Activated T-cell treated with anti-CD3 and anti-CD28 coated beads, Interleukin-2, amount 50 U/mL, for 72 hours (primary cell): ENCODE measurements at places on chromosomes 4 and X. TPM values are rescaled to one million over a fixed set of nuclear protein-coding genes. Genes with fewer than 3 reads are reported as not detected.

BBS7 gene
- total RNA-seq: 13.6 TPM

GRCh38 chr4:169031392-169031791, 21.3 kb upstream of the CBR4 start:
- H3K4me1 ChIP-seq: no peaks in the 10 kb centered on the region
- peaks cover 13% of the 10 kb centered on the region for H3K27me3 ChIP-seq
- H3K4me3 ChIP-seq: no peak overlapping the region
- H3K36me3 ChIP-seq: no peaks in the 10 kb centered on the region
- H3K27ac ChIP-seq: no peak overlapping the region
- DNase-seq: no peak

- peaks cover 45% of the 10 kb centered on the region for H3K27me3 ChIP-seq
- H3K27ac ChIP-seq: no peak overlapping the region
- no peak for DNase-seq
- H3K4me1 ChIP-seq: no peaks in the 10 kb centered on the region
- H3K4me3 ChIP-seq: no peak overlapping the region
- no peaks in the 10 kb centered on the region for H3K36me3 ChIP-seq
Observed at GRCh38 chrX:133991814-133992213, 6.4 kb upstream of the GPC3 start.

DNA sequence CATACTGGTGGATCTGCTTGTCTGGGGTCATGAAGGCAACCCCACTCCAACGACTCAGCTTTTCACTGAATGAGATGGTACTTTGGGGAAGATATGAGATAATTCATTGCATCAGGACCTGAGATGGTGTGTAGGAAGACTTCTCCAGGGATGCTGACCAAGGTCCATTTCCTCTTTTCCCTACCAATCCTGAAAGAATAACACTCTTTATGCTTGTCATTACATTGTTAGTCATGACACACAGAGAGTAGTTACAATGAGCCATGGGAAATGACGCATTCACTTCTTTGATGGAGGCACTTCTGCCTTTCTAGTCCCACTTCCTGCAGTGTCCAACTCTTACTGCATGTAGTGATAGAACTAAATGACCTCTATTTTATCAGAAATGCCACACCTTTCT, 58.6 kb downstream of the AREG start:
- peaks cover 17% of the 10 kb centered on the region for H3K27me3 ChIP-seq
- no peak overlapping the region for H3K4me3 ChIP-seq
- no peak overlapping the region for H3K27ac ChIP-seq
- no peaks in the 10 kb centered on the region for H3K36me3 ChIP-seq
- no peaks in the 10 kb centered on the region for H3K4me1 ChIP-seq

- H3K27me3 ChIP-seq: no peaks in the 10 kb centered on the region
- H3K27ac ChIP-seq: no peak overlapping the region
- DNase-seq: no peak
- H3K4me3 ChIP-seq: no peak overlapping the region
Observed at GRCh38 chr4:93658443-93658842, 170.1 kb upstream of the ATOH1 start.

- DNase-seq: peak; percentile 70
- peaks cover 99% of the 10 kb centered on the region for H3K4me1 ChIP-seq
- H3K36me3 ChIP-seq: peaks cover 10% of the 10 kb centered on the region
- peak overlapping the region; percentile 96 for H3K27ac ChIP-seq
- peak overlapping the region; percentile 95 for H3K4me3 ChIP-seq
- H3K27me3 ChIP-seq: no peaks in the 10 kb centered on the region
Observed at GRCh38 chr4:108141213-108141950, 27.4 kb downstream of the LEF1 start.

- H3K27me3 ChIP-seq: no peaks in the 10 kb centered on the region
- H3K36me3 ChIP-seq: no peaks in the 10 kb centered on the region
- no peak overlapping the region for H3K27ac ChIP-seq
- H3K4me3 ChIP-seq: no peak overlapping the region
- no peak for DNase-seq
Observed at GRCh38 chr4:175071123-175071522, 153.0 kb downstream of the ADAM29 start.

CC2D2A gene
- total RNA-seq: not detected

DNA sequence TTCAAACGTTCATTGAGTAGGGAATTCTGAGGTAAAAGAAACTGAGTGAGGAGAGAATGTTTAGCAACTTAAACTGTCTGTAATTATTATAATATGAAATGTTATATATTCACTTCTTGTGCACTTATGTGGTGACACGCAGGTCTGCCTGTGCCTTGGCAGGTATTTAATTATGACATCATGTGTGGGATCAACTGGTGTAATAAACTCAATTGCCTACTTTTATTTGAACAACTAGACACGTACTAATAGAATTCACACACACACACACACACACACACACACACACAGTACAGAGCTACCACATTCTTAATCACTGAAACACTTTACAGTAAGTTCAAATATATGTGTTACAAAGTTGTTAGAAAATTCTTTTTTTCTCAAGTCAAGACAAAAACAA, 20.7 kb upstream of the SLC25A31 start:
- H3K27me3 ChIP-seq: peaks cover 8% of the 10 kb centered on the region
- H3K4me1 ChIP-seq: no peaks in the 10 kb centered on the region
- DNase-seq: no peak
- no peaks in the 10 kb centered on the region for H3K36me3 ChIP-seq
- H3K4me3 ChIP-seq: no peak overlapping the region

DNA sequence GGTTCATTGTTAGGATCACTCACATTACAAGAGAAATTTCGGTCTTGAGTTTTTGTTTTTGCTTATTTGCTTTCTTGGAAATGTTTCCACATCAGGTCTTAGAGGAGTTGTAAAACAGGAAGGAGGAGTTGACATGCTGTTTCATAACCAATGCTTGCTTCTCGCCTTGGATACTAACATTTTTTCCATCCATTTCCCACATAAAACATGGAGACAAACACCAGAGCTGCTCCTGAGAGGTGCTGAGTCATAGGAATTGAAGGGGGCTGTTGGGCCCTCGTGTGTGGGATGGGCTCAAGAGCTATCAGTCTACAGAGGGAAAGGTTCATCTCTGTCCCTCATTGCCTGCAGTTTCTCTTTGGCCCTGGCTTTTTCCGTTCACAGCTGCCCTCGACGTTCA, 29.9 kb downstream of the TBL1X start:
- H3K4me3 ChIP-seq: no peak overlapping the region
- DNase-seq: no peak
- H3K27ac ChIP-seq: no peak overlapping the region

GRCh38 chr4:89422441-89422990, 114.9 kb upstream of the GPRIN3 start:
- H3K36me3 ChIP-seq: no peaks in the 10 kb centered on the region
- no peak overlapping the region for H3K4me3 ChIP-seq
- peaks cover 7% of the 10 kb centered on the region for H3K4me1 ChIP-seq
- H3K27ac ChIP-seq: no peak overlapping the region

SYNPO2 gene
- total RNA-seq: 0.35 TPM

ZNF827 gene
- 39.0 TPM for total RNA-seq

DNA sequence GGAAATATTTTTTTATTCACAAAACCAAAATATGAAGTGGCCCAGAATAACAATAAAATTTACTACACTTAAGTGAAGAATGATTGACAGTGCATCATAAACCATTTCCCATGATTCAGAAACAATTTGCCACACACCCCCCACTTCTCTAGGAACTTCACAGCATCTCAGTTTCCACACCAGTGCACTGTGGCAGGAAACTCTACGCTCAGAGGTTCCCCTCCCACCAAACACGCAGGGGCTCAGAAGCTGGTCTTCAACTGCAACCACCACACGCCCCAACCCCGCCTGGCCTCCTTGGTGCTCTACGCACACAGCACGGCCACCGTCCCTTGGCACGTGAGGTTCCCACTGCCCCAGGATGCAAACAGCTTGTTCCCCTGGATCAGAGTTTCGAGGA, 63.7 kb downstream of the ZFYVE28 start:
- H3K4me1 ChIP-seq: peaks cover 12% of the 10 kb centered on the region
- no peak overlapping the region for H3K27ac ChIP-seq
- no peak for DNase-seq
- H3K27me3 ChIP-seq: no peaks in the 10 kb centered on the region

DNA sequence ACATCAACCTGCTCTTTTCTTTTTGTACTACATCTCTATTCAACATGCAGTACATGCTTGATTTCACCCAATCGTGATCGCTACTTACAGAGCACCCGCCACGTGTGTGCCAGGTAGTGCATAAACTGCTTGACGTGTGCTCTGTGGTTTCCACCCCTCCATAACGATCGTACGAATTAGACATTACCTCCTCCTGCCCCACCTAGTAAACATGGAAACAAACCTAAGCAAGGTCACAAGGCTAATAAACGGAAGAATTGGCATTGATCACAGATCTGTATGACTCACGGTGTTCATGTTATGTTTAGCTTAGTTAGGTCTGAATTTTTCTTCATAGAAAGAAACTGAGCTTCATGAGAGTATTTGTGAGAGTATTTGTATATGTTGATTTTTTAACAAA, 64.1 kb downstream of the STX18 start:
- DNase-seq: no peak
- H3K4me3 ChIP-seq: no peak overlapping the region
- peaks cover 13% of the 10 kb centered on the region for H3K4me1 ChIP-seq
- no peaks in the 10 kb centered on the region for H3K36me3 ChIP-seq
- no peaks in the 10 kb centered on the region for H3K27me3 ChIP-seq

XAGE1A gene
- not detected for total RNA-seq

GPRIN3 gene
- 19.9 TPM for total RNA-seq

- H3K4me3 ChIP-seq: no peak overlapping the region
- no peak for DNase-seq
- no peaks in the 10 kb centered on the region for H3K4me1 ChIP-seq
- H3K36me3 ChIP-seq: no peaks in the 10 kb centered on the region
- no peaks in the 10 kb centered on the region for H3K27me3 ChIP-seq
Observed at GRCh38 chrX:23844502-23845138, 61.6 kb downstream of the SAT1 start.

GRCh38 chrX:125505207-125505606, 185.5 kb downstream of the TEX13C start:
- H3K27me3 ChIP-seq: peaks cover 12% of the 10 kb centered on the region
- H3K4me3 ChIP-seq: no peak overlapping the region
- H3K27ac ChIP-seq: no peak overlapping the region
- H3K4me1 ChIP-seq: no peaks in the 10 kb centered on the region

GRCh38 chr4:169005453-169006099, 4.5 kb downstream of the CBR4 start:
- peaks cover 19% of the 10 kb centered on the region for H3K36me3 ChIP-seq
- peaks cover 39% of the 10 kb centered on the region for H3K4me1 ChIP-seq
- no peaks in the 10 kb centered on the region for H3K27me3 ChIP-seq
- no peak for DNase-seq
- H3K4me3 ChIP-seq: no peak overlapping the region
- H3K27ac ChIP-seq: peak overlapping the region; percentile 42

DNA sequence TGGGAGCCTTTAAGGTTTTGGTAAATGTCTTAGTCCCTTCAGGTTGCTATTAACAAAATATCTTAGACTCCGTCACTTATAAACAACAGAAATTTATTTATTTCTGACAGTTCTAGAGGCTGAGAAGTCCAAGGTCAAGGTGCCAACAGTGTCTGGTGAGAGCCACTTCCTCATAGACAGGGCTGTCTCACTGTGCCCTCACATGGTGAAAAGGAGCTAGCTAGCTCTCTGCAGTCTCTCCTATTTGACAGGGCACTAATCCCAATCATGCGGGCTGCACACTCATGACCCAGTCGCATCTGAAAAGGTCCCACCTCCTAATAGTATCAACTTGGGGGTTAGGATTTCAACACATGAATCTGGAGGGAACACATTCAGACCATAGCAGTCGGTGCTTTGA, 63.4 kb upstream of the KLF3 start:
- no peak overlapping the region for H3K4me3 ChIP-seq
- no peaks in the 10 kb centered on the region for H3K27me3 ChIP-seq
- H3K27ac ChIP-seq: no peak overlapping the region
- H3K4me1 ChIP-seq: peaks cover 17% of the 10 kb centered on the region

PF4V1 gene
- not detected for total RNA-seq

DNA sequence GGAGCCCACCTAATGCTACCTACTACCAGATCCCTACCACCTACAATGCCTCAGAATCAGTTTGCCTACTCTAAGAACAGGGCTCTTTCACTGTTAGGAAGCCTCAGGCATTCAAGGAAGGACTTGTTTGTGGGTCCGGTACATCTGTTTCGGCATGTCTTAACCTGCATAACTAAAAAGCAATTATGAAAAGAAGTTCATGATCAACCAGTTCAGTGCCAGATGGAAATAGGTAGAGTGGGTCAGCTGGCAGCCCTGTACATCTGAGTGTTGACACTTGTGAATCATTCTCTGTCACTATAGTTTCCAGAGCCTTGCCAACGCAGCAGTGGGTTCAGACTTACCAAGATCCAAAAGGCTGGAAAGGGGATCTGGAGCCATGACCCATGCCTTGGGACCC, 3.3 kb downstream of the TMEM185A start:
- no peak overlapping the region for H3K4me3 ChIP-seq
- no peak for DNase-seq
- no peak overlapping the region for H3K27ac ChIP-seq

DNA sequence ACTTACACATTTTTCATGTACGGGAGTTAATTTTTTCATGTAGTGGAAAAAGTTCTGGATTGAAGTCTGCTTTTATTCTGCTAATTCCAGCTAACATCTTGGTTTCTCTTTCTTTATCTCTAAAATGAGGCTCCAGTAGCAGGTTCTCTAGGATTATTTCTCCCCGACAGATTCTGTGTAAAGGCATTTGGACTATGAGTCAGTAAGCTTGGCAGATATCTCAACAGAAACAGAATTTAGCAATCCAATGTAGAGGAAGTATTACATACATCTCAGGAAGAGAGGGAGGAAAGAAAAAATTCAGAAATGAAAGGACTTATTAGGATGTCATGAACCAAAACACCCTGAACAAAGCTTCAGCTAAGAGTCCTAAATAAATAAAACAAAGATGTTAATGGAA, 1682.3 kb upstream of the TENM3 start:
- DNase-seq: no peak
- no peak overlapping the region for H3K4me3 ChIP-seq
- H3K27me3 ChIP-seq: no peaks in the 10 kb centered on the region
- no peaks in the 10 kb centered on the region for H3K36me3 ChIP-seq
- H3K27ac ChIP-seq: no peak overlapping the region

TASL gene
- 3.2 TPM for total RNA-seq

- H3K36me3 ChIP-seq: no peaks in the 10 kb centered on the region
- DNase-seq: peak; percentile 48
- no peak overlapping the region for H3K27ac ChIP-seq
- peaks cover 9% of the 10 kb centered on the region for H3K4me1 ChIP-seq
- peaks cover 36% of the 10 kb centered on the region for H3K27me3 ChIP-seq
Observed at GRCh38 chrX:134026565-134027311, 41.3 kb upstream of the GPC3 start.

DNA sequence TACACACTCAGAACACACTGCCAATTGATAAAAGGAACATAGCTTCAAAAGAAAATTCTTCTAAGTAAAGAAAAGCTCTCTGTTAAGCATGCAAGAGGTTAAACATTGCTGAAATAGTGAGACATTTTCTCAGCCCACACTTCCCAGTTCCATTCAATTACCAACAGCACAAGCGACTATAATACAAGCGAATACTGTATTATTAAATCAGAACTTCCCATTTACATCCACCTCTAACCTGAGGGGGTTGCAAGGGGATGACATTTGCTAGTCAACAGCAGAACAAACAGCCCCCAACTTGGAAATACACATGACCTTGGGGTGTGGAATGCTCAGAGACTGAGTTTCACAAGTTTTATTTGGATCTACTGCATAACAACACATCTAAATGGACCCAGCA, 1.1 kb downstream of the FSTL5 start:
- H3K36me3 ChIP-seq: no peaks in the 10 kb centered on the region
- peaks cover 7% of the 10 kb centered on the region for H3K27me3 ChIP-seq
- no peaks in the 10 kb centered on the region for H3K4me1 ChIP-seq
- no peak for DNase-seq
- no peak overlapping the region for H3K27ac ChIP-seq
- H3K4me3 ChIP-seq: no peak overlapping the region
